ENCODE measurements at places on chromosomes 7 and 10. TPM values are rescaled to one million over a fixed set of nuclear protein-coding genes. Genes with fewer than 3 reads are reported as not detected.

- H3K27me3 ChIP-seq = no peaks in the 10 kb centered on the region
- H3K27ac ChIP-seq = no peak overlapping the region
- no peaks in the 10 kb centered on the region for H3K4me1 ChIP-seq
- H3K36me3 ChIP-seq = peaks cover 55% of the 10 kb centered on the region
- no peak for DNase-seq
These were observed 39.5 kb downstream of the GARS1 start for GRCh38 chr7:30634193-30634626.

- DNase-seq = no peak
- no peak overlapping the region for H3K4me3 ChIP-seq
- no peak overlapping the region for H3K27ac ChIP-seq
- H3K27me3 ChIP-seq = no peaks in the 10 kb centered on the region
- no peaks in the 10 kb centered on the region for H3K4me1 ChIP-seq
These were observed 205.2 kb downstream of the GRM8 start for GRCh38 chr7:127047521-127047920.

DNA sequence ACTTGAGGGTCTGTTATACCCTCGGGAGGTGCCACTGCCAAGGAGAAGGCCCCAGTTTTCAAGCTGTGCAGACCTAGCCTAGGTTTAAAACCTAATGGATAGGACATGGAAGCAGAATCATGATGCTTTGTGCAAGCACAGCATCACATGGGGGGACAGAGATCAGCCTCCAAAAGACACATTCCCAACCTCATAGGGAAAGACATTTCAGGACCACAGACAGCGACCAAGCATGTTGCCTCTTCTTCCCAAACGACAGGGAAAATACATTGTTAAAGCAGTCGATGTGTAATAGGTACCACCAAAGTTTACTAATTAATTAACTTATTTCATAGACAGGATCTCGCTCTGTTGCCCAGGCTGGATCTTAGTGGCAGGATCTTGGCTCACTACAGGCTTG lies 573.9 kb downstream of the TCERG1L start:
- H3K27me3 ChIP-seq = no peaks in the 10 kb centered on the region
- no peaks in the 10 kb centered on the region for H3K4me1 ChIP-seq
- H3K36me3 ChIP-seq = no peaks in the 10 kb centered on the region
- H3K4me3 ChIP-seq = no peak overlapping the region
- no peak for DNase-seq
- no peak overlapping the region for H3K27ac ChIP-seq

DNA sequence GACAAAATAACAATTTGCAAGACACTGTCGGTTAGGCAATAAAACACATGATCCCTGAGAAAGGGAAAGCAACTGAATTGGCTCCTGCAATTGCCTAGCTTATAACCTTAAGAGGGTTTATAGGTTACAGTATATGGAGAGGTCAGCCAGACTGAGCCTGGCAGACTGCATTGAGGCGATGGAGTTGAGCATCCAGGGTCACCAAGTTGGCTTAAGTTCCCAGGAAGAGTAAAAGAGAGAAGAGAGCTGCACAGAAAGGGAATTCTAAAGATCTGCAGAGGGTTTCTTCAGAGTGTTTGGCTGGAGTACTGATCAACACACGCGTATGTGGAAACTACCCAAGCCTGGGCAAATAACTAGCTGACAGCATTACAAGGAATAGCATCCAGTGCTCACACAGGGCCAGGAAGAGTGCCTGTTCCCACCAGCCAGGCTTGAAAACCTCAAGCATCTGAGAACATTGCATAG lies 11.2 kb downstream of the ANKMY2 start:
- peaks cover 13% of the 10 kb centered on the region for H3K36me3 ChIP-seq
- no peak overlapping the region for H3K4me3 ChIP-seq
- no peaks in the 10 kb centered on the region for H3K4me1 ChIP-seq
- no peak for DNase-seq

PTPN20 gene
- not detected for total RNA-seq

DNA sequence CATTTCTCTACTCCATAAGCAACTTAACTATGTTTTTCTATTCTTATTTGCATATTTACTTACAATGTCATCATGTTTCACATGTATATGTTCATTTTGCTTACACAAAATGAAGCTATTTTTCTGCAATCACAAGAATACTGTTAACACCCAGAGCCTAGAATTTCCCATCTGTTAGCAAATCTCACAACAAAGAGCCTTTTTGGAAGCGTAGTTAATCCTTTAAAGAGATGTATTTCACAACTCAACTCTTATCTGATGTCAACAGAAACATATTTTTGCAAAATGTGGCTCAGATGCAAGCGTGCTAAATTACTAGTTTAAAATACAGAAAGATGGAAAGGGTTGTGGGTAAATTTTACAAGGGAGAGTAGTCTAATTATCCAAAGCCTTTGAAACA lies 110.6 kb upstream of the COL1A2 start:
- H3K27ac ChIP-seq = no peak overlapping the region
- no peak for DNase-seq
- H3K36me3 ChIP-seq = no peaks in the 10 kb centered on the region
- H3K4me1 ChIP-seq = no peaks in the 10 kb centered on the region

GRM3 gene
- not detected for total RNA-seq

ATG9B gene
- 4.4 TPM for total RNA-seq

DNA sequence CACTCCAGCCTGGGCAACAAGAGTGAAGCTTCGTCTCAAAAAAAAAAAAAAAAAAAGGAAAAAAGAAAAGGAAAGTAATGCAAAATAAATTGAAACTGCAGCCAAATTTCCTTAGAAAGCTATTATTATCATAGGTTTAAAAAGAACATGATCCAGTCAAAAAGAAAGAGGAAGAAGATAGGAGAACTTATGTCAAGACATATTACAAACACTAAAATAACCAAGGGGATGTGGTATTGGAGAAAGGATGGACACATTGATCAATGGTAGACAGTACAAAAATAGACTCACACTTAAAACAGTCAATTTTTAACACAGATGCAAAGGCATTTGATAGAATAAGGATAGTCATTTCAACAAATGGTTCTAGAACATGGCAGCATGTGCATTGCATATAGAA lies 27.3 kb upstream of the PFKP start:
- no peak overlapping the region for H3K4me3 ChIP-seq
- no peak for DNase-seq
- no peak overlapping the region for H3K27ac ChIP-seq
- H3K27me3 ChIP-seq = no peaks in the 10 kb centered on the region

GRCh38 chr10:7151538-7151937 lies 259.3 kb downstream of the SFMBT2 start:
- H3K27ac ChIP-seq = no peak overlapping the region
- DNase-seq = no peak
- no peak overlapping the region for H3K4me3 ChIP-seq

GRCh38 chr10:90960355-90960814 lies 39.5 kb upstream of the ANKRD1 start:
- H3K27me3 ChIP-seq = no peaks in the 10 kb centered on the region
- no peaks in the 10 kb centered on the region for H3K4me1 ChIP-seq
- H3K36me3 ChIP-seq = no peaks in the 10 kb centered on the region
- H3K4me3 ChIP-seq = no peak overlapping the region
- DNase-seq = no peak

KEL gene
- 0.61 TPM for total RNA-seq

DNA sequence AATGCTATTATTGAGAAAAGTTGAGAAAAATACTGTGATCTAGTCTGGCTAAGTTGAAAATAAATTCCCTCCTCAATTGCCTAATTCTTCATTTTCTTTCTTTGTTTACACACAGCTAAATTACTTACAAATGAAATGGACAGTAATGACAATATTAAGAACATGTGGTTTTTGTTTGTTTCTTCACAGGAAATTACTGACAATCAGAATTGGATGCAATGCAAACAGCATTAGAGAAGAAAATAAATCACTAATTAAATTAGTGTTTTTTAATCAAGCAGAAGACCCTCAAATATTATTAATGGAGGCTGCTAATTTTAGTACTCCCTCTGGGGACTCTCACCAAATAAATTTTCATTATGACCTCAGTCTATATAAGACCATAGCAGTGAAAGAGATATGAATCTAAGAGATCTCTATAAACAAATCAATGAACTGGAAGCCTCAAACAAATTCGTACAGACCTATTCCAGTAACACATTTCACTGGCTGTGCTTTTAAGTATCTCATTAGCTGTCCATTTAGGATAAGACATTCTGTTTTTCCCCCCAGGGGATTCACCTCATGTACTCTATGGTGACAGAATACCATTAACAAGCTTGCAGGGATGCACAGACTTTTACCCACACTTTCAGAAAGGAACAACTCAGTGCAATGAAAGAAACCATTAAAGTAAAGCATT lies 202.0 kb upstream of the DGKB start:
- H3K4me1 ChIP-seq = no peaks in the 10 kb centered on the region
- DNase-seq = no peak
- H3K27me3 ChIP-seq = no peaks in the 10 kb centered on the region
- H3K4me3 ChIP-seq = no peak overlapping the region

OR2A1 gene
- total RNA-seq = not detected

GRCh38 chr10:116457488-116457887 lies 29.8 kb downstream of the PNLIPRP3 start:
- no peak overlapping the region for H3K27ac ChIP-seq
- DNase-seq = no peak
- H3K27me3 ChIP-seq = no peaks in the 10 kb centered on the region
- H3K36me3 ChIP-seq = no peaks in the 10 kb centered on the region

- no peak overlapping the region for H3K4me3 ChIP-seq
- H3K36me3 ChIP-seq = peaks cover 4% of the 10 kb centered on the region
- peaks cover 13% of the 10 kb centered on the region for H3K4me1 ChIP-seq
- no peak for DNase-seq
- no peak overlapping the region for H3K27ac ChIP-seq
These were observed 23.7 kb downstream of the XPNPEP1 start for GRCh38 chr10:109899356-109900331.

NKX2-3 gene
- not detected for total RNA-seq

DNA sequence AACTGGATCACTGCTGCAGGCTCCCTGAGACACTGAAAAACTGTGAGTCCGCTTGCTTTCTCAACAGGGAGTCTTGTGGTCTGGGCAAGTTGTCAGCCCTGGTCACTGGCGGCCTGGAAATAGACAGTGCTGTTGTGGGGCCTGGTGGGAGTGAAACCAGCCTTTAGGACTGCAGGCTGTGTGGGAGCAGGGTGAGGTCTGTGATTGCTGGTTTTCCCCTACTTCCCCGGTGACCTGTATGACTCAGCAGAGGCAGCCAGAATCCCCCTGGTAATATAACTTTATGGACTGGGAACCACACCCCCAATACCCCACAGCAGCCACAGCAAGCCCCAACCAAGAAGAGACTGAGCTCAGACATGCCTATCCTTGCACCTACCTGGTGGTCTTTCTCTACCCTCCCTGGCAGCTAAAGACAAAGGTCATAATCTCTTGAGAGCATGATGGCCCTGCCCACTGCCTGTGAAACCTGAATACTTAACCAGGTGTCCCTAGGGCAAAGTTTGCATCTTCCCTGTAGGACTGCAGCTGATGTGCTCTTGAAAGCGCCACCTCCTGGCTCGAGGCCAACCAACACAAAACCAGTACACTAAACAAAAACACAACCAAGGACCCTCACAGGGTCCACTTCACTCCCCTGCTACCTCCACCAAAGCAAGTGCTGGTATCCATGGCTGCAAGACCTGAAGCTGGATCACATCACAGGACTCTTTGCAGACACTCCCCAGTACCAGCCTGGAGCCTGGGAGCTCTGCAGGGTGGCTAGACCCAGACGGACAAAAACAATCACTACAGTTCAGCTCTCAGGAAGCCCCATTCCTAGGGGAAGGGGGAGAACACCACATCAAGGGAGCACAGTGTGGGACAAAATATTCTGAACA lies 7.2 kb upstream of the ADAM22 start:
- no peaks in the 10 kb centered on the region for H3K36me3 ChIP-seq
- H3K27ac ChIP-seq = no peak overlapping the region
- DNase-seq = no peak
- H3K27me3 ChIP-seq = no peaks in the 10 kb centered on the region

- H3K4me1 ChIP-seq = no peaks in the 10 kb centered on the region
- H3K36me3 ChIP-seq = no peaks in the 10 kb centered on the region
- no peaks in the 10 kb centered on the region for H3K27me3 ChIP-seq
- no peak overlapping the region for H3K27ac ChIP-seq
- H3K4me3 ChIP-seq = no peak overlapping the region
These were observed 546.6 kb downstream of the INHBA start for GRCh38 chr7:41156268-41156667.

MINDY4 gene
- 1.1 TPM for total RNA-seq

CALCR gene
- total RNA-seq = not detected

SSBP1 gene
- total RNA-seq = 112 TPM

DNA sequence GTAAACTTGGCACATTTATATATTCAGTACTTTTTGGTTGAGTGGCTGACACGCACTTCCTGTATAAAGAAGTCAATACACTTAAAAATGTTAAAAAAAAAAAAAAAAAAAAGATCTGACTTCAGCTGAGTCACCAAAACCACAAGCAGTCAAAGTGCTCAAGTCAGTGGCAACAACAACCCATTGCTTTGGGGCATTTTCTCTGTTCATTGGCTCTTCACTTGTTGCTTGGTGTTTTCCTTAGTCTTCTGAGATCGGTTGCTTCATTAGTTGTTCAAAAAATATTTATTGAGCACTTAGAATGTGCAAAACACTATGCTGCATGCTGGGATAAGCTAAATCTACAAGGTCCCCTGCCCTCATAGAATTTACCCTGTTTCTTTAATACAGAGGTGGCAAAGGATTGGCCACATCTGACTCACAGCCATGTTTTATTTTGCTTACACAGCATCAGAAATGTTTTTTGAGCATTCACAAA lies 63.7 kb downstream of the ZNRF2 start:
- H3K27ac ChIP-seq = peak overlapping the region; percentile 74
- H3K4me3 ChIP-seq = no peak overlapping the region
- H3K36me3 ChIP-seq = no peaks in the 10 kb centered on the region
- H3K27me3 ChIP-seq = no peaks in the 10 kb centered on the region

DNA sequence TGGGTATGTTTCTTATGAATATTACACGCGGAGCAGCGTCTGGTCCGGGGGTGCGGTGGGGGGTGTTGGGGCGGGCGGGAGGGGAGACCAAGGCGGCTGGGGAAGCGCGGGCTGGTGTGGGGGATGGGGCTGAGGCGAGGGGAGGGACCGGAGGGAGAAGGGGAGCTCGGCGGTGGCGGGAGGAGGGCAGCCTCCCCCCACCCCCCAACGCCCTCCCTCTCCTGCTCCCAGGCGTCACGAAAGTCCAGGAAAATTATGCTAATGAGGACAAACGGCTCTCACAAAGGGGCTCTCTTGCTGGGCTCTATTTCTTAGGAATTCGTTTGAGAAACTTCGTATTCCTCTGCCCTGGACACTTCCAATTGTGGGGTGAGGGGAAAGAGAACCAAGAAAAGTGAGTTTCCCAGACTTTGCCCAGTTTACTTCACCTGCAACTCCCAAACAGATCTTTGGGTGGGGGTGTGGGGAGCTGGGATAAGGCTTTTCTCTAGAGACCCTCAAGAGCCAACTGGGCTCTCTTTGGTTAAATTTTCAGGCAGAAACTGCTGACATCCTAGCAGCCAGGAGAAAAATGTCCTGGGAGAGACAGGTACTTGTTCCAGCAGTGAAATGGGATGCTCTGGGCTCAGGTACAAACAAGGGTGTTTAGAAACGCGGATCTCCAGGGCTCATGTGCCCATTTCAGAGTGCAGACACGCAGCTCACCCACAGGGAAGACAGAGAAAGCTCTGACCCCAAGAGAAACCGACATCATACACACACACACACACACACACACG lies 11.7 kb upstream of the HOXA2 start:
- no peak for DNase-seq
- no peaks in the 10 kb centered on the region for H3K4me1 ChIP-seq
- no peaks in the 10 kb centered on the region for H3K27me3 ChIP-seq
- H3K36me3 ChIP-seq = no peaks in the 10 kb centered on the region
- H3K27ac ChIP-seq = no peak overlapping the region

TEX36 gene
- not detected for total RNA-seq

TMEM273 gene
- 46.3 TPM for total RNA-seq

All from natural killer cell (primary cell).